GM12878 (cell line): ENCODE measurements at places on chromosomes 7 and 10. TPM values are rescaled to one million over a fixed set of nuclear protein-coding genes. Genes with fewer than 3 reads are reported as not detected.

DNA sequence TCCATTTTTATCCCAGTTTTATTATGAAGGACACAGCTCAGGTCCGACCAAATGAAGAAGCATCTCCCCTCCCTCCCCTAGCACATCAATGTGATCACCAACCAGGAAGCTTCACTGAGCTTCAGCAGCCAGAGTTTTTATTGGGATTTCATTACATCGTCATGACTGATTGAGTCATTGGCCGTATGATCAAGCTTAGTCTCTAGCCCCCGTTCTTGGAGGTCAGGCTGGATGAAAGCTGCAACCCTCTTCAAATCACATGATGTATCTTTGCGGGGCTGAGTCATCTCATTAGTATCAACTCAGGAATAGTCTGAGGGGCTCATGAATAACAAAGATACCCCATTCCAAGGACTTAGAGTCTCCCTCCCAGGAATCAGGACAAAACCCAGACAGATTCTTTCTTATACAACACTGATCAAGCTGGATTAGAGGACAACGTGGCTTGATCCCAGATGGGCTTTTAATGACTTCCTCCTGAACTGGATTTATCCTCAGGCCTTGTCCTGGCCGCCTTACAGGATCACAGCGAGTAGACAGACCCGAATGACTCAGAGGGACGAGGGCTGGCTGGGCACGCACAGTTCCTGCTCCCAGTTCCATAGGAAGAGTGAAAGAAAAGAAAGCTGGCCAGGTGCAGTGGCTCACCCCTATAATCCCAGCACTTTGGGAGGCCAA is 14.5 kb downstream of the LIMK1 start:
- no peak for DNase-seq

DNA sequence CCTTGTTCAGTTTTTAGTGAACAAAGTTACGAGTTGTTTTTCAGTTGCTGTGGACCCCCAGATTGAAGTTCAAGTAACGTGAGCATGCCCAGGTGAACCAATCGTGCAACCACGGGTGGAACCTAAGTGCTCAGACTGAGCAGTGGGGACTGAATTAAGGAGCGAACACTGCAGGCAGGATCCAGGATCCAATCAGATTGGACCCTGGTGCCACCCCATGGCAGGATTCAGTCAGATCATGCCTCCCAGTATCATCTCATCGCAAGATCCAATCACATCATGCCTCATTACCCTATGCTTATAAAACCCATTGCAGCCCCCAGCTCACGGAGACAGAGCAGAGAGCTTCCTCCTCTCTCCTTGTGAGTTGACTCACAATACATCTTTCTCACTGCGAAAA is 80.9 kb downstream of the PFKFB3 start:
- DNase-seq = no peak

- no peak for DNase-seq
Measured at GRCh38 chr7:111931016-111931517, 275.1 kb downstream of the DOCK4 start.

DNA sequence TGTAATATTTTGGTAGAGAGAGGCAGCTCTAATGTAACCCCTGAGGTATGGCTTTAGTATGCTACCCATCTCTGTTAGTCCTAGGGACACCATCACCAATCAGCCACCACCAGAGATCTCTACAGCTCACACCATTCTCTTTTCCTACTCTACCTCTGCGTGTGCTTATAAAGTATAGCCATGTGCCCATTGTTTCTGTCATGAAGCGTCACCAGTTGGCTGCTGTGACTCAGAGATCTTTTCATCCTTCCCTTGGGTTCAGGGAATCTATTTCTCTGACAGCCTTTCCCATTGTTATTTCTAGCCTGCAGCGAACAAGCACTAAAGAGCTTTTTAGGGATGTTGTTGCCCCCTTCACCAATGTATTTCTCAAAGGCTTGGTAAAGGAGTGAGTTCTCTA is 103.3 kb downstream of the TPST1 start:
- no peak for DNase-seq

GRCh38 chr10:1114315-1114714 is 58.1 kb downstream of the WDR37 start:
- DNase-seq = no peak

- DNase-seq = no peak
Measured at GRCh38 chr10:2119316-2119715, 382.0 kb upstream of the ADARB2 start.

DNA sequence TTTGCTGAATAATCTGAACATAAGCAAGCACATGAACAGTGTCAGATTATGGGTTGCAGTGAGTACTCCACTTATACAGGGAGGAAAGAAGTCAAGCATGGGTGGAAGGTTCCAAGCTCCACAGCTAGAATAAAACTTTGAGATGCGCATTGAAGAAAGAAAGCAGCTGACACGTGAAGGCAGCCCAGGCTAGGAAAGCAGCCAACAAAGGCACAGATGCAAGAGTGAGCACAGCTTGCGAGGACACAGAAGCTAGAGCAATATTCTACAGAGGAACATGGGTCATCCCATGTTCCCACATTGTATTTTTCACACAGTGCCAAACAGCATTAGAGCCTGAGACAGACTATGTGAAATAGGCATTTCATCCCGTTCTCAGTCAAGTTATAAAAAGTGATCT is 194.6 kb upstream of the TBX20 start:
- no peak for DNase-seq

DNA sequence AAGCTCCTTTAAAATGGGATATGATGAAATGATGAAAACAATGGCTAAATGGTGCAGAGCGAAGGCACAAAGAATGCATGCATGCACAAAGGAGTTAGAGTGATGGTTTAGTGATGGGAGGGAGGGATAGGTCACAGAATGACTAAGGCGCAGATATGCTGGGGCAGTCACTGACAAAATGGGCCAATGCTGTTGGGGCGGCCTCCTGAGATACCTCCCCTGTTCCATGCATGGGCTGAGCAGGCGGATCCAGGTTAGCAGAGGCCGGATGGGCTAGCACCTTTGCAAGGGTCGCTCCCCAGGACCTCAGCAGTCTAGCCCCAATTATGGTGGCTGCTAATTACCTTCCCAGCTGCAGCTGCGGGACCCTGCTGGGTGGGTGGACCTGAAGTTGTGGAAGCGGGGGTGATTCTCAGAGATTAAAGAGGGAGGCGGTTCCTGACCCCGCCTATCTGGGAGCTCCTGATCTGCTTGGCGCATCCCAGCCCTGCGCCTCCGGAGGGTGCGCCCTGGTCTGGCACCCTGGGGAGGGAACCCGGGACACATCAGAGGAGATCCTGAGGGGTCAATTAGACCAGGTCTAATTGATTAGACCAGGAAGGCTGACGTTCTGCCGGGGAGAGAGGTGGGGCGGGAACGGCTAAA is 175.0 kb downstream of the CYP26A1 start:
- DNase-seq = no peak

- DNase-seq = no peak
Measured at GRCh38 chr10:107545717-107546116, 381.2 kb upstream of the SORCS1 start.

GRCh38 chr7:92131764-92132330 is 2.4 kb downstream of the CYP51A1 start:
- DNase-seq = no peak

DNA sequence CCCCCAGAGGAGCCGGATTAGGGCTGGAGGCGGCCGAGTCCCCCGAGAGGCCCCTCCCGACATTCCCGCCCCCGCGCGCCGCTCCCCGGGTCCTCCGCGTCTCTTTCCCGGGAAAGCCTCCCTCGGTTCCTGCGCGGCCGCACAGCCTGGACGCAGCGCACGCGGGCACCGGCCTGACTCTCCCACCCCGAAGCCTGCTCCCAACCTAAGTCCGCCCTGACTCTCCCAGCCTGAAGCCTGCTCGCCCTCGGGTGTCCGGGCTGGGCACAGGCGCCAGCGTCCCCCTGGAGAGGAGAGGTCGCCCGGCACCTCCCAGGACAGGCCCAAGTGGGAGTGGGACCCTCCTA is 441 bp upstream of the VENTX start:
- no peak for DNase-seq

DNA sequence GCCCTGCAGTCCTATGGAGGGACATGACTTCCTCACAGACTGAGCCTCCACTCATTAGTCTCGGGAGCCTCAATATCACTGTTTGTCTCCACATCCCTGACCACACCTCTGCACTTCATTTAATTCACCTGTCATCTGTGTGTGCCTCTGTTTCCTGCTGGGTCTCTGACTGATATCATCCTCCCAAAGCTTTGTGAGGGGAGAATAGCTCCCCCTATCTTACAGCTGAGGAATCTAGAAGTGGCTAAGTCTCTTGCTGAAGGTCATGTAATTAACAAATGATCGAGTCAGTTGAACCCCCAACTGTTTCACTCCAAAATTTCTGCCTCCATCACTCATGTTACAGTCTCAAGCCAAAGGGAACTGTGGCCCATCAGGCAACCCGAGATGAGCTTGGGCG is 5.5 kb upstream of the CPXM2 start:
- no peak for DNase-seq

- no peak for DNase-seq
Measured at GRCh38 chr7:79820387-79820786, 314.2 kb upstream of the GNAI1 start.

- DNase-seq = no peak
Measured at GRCh38 chr10:112700215-112700671, 249.8 kb upstream of the TCF7L2 start.

DNA sequence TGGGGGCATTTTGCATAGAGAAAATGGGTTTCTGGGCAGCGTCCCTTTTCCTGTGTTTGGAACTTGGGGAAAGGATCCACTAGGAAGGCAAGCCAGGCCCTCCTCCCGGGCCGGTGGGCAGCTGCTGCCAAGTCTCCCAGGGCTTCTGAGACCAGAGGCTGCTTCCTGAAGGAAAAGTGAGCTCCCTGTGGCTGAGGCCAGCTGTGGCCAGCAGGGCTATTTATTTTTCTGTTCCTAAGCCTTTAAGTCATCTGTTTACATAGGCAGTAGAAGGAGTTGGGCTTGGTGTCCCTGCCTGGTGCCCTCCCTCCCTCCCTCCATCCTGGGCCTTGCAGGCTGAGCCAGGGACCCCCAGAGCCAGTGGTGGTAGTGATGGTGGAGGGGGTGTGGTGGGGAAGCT is 70.5 kb upstream of the COL13A1 start:
- DNase-seq = no peak

DNA sequence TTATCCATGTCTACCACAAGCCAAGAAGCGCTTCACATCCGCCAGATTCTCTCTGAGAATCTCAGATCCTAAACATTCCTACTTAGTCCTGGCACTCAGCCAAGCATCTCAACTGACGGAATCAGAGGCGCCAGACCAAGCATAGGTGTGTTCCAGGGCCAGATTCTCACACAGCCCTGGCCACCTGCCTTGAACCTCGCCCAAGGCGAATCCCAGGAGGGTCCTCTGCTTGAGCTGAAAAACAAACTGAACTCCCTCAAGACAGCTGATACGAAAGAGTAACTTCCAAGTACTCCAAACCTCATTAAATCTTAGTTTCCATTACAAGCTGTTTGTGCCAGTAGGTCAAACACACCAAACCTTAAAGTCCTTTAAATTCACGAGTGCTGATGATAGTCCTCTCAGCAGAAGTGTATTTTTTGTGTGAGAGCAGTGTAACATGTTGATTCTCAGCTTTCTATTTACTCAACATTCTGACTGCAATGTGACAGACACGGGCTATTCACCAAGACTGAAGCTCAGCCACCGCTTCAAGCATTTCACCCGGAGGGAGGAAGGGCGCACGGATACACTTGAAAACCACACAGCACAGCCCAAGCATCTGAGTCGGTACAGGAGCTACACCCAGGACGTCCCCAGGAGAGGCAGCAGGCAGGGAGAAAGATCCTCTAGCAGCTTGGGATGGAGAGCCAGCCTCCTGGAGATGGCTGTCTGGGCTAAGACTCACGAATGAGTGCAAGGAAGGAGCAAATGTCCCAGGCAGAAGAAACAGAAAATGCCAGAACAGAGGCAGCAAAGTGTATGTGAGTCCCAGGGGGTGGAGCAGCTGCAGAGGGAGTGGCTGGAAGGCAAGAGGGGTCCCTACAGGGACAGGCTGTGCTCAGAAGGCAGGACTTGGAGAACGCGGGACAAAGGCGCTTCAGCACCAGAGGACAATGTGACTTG is 6.0 kb downstream of the PARD3 start:
- no peak for DNase-seq

GRCh38 chr10:24132741-24133140 is 76.2 kb upstream of the KIAA1217 start:
- DNase-seq = no peak

GRCh38 chr10:98045785-98046389 is 15.5 kb upstream of the CRTAC1 start:
- no peak for DNase-seq

DNA sequence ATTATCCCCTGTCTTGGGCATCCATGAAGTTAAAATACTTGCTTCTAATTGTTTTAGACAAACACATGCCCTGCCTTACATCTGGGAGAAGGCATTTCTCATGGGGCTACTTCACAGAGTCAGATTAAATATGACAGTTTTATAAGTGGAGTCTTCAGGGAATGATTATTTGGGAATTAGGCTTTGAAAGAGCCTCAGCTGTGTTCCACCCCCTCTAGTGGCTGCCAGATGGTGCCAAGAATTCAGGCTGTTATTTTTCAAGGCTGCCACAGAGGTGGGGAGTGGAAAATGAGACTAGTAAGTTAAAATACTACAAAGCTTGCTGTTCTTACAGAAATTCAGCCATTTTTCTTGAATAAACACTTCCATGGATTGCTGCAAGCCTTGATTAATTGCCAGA is 45.8 kb upstream of the DNAH11 start:
- DNase-seq = no peak

- DNase-seq = no peak
Measured at GRCh38 chr10:96295475-96295874, 8.8 kb upstream of the DNTT start.

GRCh38 chr7:157222687-157223086 is 84.0 kb downstream of the UBE3C start:
- DNase-seq = no peak

- no peak for DNase-seq
Measured at GRCh38 chr10:120460776-120461175, 3.7 kb downstream of the PLPP4 start.

GARIN1A gene
- total RNA-seq = 0.21 and 0.23 TPM in 2 replicates

INA gene
- total RNA-seq = 0.05 TPM in 1 of 2 replicates, not detected in the other

SH2D4B gene
- total RNA-seq = 0.13 and 0.19 TPM in 2 replicates

GHRHR gene
- not detected in 2 replicates for total RNA-seq

UNCX gene
- not detected in 2 replicates for total RNA-seq

PLPP4 gene
- total RNA-seq = 0.16 and 0.26 TPM in 2 replicates

GPR146 gene
- 0.51 and 1.1 TPM in 2 replicates for total RNA-seq

DNAH11 gene
- total RNA-seq = 0.03 and 0.27 TPM in 2 replicates

H2BK1 gene
- total RNA-seq = 0.54 TPM in 1 of 2 replicates, not detected in the other

SPAM1 gene
- not detected in 2 replicates for total RNA-seq
